Stimulated activated CD8-positive, alpha-beta memory T cell treated with anti-CD3 and anti-CD28 coated beads, Interleukin-4, amount 100 ng/mL, for 1 hour (primary cell): ENCODE measurements at places on chromosomes 13 and 19.

DNA sequence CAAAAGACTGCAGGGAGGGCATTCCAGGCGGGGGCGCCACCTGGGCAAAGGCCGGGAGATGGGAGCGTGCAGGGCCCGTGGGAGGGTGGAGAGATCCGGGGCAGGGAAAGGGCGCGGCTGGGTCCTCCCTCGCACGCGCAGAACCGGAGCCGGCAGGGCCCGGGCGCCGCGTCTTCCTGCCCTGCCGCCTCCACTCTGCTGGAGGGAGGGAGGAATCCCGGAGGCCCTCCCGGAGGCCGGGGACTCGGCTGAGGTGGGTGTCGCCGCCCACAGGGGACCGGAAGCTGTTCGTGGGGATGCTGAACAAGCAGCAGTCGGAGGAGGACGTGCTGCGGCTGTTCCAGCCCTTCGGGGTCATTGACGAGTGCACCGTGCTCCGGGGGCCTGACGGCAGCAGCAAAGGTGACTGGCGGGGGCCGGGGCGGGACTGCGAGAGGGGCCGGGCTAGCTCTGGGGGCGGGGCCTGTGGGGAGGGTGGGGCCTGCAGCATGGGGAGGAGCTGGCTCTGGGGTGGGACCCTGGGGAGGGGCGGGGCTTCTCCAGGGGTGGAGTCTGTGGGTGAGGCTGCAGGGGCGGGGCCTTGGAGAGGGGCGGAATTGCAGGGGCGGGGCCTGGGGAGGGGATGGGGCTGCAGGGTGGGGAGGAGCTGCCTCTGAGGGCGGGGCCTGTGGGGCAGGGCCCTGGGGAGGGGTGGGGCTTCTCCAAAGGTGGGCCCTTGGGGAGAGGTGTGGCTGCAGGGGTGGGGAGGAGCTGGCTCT, 51.3 kb downstream of the CELF5 start:
- peak; percentile 77 for DNase-seq

GRCh38 chr19:52336791-52337381, 843 bp downstream of the ZNF610 start:
- no peak for DNase-seq

DNA sequence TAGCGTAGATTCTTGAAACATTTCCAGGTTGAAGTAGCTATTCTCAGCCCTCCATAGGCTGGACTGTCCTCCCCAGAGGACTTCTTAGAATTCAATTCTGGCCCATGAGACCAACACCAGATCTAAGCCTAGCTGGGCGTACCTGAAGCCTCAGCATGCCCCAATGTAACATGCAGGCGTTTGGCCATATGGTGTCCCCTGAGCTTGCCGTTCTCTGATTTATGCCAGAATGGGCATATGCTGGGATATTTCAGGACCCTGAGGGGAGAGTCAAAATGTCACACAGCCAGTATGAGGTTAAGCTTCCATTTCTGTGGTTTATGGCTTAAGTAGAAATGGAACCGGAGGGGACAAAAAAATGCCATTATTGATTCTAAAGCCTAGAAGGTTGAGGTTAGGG, 317.7 kb upstream of the OBI1 start:
- no peak for DNase-seq

DNA sequence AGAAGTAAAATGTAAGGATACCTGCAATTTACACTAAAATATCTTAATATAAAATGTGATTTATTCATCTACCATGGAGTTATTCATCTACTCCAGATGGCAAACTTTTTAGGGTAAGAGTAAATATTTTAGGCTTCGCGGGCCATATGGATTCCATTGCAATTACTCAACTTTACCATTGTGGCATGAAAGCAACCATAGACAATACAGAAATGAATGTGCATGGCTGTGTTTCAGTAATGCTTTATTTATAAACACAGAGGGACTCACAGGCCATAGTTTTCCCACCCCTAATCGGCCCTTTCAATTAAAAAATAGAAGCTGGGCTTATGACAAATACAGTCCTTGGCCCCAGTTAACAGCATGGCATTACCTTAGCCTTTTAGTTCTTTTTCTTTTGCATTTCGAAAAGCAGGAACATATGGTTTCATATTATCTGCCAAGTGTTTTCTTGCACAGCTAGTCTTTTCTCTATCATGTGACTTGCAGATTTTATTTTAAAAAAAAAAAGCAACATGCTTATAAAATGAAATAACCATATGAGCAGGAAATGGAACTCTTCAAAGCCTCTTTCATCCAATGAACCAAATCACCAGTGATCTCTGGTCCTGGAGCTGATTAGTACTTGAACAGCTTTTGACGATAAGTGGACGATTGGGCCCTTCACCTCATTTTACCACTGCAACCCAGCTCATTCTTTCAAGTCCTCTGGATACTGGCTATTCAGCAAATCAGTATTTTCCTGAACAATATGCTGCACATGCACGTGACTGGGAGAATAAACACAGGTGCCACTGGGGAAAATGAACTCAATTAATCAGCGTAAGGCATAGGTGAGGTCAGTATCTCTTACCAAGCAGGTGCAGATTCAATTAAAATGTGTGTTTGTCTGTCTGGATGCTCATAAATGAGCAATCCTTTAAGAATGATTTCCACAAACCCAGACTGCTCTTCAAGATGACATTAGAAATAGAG, 63.9 kb downstream of the LHFPL6 start:
- DNase-seq: no peak

DNA sequence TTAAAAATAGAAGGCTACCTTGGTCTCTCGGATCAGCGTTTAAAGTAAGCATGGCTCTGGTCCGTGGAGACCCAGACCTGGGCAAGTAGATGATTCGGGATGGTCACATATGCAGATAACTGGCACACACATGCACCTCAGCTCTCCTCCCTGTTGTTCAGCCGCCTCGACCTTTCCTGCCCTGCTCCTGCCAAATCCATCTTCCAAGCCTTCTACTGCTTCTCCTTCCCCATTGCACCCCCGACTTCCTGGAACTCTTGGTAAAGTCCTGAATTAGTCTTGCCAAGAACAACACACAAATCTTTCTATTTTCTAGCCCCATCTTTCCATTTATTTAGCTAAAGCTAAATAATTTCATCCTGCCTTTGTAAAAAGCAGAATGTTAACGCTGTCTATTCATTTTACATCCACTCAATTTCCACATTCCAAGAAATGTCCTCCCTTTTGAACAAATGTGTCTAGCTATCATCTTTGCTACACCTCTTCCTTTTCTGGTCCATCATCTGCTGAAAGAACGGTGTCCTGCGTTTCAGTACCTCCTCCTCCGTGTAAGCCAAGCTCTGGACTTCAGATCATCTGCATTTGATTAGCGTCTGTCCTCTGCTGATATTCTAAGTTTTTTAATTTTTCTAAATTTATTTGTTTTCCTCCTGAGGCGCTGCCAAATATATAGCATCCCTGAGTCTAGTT, 92.5 kb downstream of the ZIC5 start:
- no peak for DNase-seq
